Kasumi-1 (cell line): ENCODE measurements at places on chromosomes 6 and 20.

DNA sequence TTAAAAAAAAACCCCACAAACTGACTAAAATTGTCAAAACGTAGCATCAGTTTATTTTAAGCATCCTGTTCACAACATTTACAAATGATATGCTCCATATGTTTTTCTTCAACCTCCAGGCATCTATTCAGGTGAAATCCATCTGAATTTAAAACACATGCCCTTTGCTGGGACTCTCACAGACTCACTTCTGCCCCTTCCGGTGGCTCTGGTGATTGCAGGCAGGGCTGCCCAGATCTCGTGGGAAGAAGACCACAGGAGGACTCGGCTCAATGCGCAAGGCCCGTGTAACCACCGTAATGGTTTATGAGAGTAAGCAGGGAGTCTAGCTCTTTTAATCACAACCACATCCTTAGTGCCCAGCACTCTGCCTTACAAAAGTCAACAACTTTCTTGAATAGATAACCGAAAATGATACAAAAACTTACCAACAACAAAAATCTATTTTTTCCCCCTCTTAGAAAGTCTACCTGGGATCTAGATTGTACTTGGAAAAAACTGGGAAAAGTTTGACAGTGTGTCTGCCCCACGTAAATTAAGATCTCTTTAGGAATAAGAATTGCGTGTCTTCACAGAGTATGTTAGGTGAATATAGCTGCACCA is 139.1 kb downstream of the KIF16B start:
- peak; percentile 42 for DNase-seq

DNA sequence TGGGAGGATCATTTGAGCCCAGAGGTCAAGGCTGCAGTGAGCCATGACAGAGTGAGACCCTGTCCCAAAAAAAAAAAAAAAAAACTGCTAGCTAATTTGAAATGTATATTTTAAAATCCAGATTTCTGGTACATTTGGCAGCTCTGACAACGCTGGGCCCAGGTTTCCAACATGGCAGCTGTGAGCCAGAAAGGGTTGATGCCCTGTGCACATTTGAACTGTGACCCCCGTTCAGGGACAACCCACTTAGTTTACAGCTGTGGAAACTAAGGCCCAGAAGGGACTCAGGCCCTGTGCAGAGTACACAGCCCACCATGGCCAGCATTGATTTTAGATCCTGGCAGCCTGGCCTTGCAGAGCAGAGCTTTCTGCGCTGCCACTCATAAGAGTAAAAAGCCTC is 56.0 kb upstream of the MYL9 start:
- DNase-seq: no peak

- DNase-seq: no peak
These were observed 75.2 kb downstream of the HFE start for GRCh38 chr6:26162399-26162798.

DNA sequence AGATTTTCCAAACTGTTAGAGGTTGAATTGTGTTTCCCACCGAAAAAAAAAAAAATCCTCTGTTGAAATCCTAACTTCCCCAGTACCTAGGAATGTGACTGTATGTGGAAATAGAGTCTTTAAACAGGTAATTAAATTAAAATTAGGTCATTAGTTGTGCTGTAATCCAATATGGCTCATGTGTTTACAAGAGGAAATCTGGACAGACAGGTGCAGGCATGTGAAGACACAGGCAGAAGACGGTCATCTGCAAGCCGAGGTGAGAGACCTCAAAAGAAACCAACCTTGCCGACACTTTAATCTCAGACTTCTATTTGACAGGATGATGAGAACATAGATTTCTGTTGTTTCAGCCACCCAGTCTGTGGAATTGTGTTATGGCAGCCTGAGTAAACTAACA is 28.6 kb upstream of the EZR start:
- DNase-seq: no peak

DNA sequence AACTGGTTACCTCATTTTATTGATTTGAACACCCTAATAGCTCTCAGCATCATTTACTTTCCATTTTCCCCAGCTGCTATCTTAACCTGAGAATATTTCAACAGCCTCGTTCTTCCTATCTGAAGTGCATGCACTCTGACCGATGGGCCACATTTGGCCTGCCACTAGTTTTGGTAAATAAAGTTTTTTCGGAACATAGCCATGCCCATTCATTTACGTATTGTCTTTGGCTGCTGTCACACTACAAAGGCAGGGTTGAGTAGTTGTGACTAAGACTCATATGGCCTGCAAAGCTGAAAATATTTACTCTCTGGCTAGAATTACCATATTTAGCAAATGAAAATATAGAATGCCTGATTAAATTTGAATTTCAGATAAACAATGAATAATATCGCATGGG is 10.8 kb downstream of the ADGRF4 start:
- DNase-seq: no peak

GRCh38 chr6:83308833-83309232 is 115.7 kb downstream of the RWDD2A start:
- DNase-seq: no peak

DNA sequence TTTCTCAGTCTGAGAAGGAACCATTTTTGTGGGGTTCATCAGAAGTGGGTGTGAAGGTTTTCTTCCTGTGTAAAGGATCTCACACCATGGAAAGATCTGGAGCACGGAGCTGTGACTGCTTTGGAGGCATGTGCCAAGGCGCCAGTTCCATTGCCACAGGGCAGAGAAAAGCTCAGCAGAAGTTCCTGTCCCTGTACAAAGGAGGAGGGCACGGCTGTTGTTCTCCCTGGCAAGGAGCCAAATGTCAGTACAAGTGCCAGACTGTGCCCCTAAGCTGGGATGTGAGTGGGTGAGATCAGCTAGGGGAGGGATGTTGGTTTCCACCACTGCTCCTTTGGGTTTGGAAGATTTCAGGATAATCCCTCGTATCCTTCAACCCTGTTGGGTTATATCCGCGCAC is 117.3 kb downstream of the CRYBG1 start:
- DNase-seq: peak; percentile 35

DNA sequence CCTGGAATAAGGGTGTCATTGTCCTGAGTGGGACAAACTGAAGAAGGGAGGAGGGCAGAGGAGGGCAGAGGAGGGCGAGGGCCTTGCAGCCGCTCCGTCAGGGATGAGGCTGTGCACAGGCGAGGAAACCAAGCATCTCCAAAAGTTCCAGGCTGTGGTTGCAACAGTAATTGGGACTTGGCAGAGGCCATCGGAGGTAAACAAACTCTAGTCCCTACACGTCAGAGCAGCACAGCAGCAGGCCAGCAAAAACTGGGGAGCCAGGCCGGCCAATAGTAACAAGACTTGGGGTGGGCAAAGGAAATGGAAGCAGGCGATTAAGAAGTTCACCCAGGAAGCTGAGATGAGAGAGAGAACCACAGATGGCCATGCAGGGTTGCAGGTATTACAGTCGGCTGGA is 142.8 kb downstream of the SMOC2 start:
- DNase-seq: no peak

DNA sequence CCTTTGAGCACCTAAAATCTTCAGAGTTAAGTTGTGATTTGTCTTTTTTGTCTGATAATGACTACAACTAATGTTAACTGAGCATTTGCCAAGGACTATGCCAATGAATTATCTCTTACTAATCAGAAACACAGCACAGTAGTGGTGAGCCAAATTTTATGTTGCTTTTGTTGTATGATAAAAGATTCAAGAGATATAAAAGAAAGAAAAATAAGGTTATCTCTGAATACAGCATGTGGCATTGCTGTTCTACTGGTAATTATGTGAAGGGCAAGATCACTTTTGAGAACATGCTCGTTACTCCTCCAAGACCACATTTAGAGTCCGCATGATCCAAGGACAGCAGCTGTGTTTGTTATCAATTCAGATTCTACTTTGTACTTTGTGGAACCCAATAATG is 133.4 kb upstream of the MYLIP start:
- DNase-seq: no peak

- no peak for DNase-seq
These were observed 42.3 kb downstream of the YTHDF1 start for GRCh38 chr20:63173552-63174191.

DNA sequence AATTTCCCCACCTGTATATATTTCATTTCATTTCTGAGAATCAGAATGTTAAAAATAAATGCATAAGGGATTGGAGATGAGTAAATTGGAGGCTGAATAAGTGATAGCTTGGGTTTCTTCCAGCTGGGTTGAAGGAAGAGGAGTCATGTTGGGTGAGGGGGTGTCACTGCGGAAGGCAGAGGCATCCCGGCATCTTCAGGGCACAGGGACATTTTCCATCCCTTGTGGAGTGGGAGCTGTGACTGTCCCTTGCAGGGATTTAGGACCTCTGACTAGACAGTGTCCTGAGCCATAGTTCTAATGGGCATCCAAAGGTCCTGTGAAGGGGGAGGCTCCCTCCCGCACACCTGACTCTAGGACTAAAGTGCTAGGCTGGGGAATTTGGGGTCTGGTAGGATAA is 2.1 kb downstream of the MCHR2 start:
- DNase-seq: no peak

GRCh38 chr6:83073615-83074014 is 6.1 kb downstream of the DOP1A start:
- no peak for DNase-seq

DNA sequence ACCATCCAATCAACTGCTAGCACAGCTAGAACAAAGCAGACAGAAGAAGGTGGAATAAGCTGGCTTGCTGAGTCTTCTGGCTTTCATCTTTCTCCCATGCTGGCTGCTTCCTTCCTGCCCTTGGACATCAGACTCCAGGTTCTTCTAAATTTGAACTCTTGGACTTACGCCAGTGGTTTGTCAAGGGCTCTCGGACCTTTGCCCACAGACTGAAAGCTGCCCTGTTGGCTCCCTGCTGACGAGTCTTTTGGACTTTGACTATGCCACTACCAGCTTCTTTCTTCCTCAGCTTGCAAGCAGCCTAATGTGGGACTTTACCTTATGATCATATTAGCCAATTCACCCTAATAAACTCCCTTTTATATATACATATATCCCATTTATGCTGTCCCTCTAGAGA is 164.1 kb upstream of the GJE1 start:
- DNase-seq: no peak

DNA sequence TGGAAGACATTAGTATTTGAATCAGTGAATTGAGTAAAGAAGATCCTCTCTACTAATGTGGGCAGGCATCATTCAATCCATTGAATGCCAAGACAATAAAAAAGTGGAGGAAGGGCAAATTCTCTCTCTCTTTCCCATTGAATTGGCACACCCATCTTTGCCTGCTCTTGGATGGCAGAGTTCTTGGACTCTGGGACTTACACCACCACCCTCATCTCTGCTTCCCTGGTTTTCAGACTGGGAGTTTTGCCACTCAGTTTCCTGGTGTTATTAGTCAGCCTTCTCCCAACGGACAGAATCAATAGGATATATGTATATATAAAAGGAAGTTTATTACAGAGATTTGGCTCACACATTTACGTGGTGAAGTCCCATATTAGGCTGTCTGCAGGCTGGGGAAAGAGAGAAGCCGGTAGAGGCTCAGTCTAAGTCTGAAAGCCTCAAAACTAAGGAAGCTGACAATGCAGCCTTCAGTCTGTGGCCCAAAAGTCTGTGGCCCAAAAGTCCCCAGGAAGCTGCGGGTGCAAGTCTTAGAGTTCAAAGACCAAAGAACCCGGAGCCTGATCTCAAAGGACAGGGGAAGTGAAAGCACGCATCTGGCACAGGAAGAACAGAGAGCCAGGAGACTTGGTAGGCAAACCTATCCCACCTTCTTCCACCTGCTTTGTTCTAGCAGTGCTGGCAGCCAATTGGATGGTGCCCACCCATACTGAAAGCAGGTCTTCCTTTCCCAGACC is 64.4 kb downstream of the SMPDL3A start:
- no peak for DNase-seq

DNA sequence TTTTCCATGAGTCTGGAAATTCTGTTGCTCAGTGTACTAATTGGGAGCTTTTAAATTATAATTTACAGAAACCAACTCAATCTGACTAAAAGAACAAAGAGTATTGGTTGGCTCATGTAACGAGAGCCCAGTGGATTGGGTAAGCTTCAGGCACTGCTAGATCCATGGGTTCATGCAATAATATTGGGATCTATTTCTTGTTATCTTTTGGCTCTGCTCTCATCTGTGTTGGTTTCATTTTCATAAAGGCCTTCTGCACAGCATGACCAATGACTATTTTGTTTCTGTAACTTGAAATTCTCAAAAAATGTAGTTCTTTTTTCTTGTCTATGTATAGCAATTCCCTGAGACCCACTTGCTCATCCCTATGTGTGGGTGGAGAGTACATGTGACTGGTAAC is 12.0 kb downstream of the SLC2A10 start:
- no peak for DNase-seq

DNA sequence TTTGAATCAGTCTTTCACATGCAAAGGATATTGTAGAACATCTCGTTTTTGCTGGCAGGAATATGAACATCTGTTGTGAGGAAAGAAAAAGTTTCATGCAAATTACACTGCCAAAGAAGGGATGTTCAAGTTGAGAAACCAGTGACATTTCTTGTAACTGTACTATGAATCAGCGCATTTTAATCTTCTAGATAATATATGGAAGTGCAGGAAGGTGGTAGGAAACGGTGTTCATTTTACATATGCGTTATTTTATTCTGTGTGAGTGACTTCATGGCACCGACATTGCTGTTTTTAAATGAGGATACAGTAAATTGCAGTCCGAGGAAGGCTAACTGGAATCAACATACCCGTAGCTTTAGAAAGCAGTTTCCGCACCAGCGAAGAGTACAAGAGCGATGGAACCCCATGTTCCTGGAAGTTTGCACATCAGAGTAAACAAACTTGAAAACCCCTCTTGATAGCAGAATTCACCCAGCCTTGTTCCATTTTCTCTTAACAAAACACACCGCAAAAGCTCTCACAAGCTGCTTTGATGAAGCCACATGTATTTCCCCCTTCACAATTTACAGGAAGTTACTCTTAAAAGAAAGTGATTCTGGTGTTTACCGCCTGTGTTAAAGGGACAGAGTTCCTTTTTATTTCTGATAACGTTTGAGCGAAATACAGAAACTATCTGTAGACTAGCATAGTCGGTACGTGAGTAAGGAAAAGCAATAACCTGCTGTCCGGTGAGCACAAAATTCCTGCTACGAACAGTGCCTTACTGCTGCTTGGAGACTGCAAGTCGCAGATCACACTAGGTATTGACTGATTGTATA is 11.5 kb downstream of the PRDM1 start:
- peak; percentile 71 for DNase-seq

DNA sequence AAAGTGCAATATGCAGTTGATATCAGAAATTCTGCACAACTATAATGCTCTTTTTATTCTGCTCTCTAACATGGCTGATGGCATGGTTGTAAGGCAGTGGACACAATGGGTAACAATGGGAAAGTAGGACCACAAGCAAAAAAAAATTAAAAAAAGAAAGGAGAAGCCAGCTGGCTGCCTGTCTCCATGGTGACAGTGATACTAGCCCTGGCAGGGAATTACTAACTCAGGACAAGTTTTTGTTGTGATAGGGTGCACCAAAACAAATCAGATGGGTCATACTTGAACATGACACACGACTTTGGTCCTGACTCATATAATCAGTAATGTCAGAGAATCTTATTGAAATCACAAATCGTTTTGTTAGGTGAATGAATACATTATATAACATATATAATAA is 169.4 kb downstream of the TRDN start:
- no peak for DNase-seq
